ENCODE measurements at places on chromosomes 16 and 17.

DNA sequence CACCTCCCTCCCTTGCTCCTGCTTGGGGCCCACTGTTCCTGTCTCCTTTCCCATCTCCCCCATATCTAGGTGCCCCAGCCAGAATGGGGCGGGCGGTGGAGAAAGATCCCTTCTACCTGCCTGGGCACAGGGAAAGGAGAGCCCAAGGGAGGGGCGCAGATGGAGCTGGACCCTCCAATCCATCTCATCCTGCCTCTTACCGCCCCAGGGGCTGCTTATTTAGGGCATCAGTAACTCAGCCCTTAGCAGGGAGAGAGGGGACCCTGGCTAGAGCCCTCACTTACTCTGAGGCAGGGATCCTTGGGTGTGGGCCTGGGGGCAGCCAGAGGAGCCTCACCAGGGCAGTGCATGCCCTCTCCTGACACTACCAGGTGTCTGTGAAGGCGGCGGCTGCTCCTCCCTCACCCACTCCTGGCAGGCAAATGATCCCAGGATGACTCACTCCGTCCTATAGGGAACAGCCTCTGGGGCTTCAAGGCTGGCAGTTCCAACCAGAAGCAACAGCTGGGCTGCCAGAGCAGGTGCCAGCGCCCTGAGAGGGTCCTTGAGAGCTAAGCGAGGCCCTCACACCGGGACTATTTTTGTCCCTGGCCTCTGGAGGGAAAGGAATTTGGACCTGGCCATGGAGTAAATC, 16.3 kb upstream of the BCAR1 start:
- peak; percentile 96 for DNase-seq

DNA sequence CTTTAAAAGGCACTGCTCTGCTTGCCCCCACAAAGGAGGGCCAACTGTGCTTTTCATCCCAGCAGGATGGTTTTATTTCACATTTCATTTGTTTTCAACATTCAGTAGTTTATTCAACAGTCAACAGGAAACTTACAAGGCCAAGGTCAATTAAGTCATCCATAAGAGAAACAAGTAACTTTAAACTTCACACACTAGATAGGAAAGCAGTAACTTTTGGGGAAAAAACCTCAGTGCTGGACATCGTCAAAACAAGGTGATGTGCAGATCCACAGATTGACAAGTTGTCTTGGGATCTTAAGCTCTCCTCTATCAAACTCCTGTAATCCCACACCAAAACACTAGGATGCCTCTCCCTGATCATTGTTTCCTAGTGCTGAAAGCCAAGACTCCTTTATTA, 18.5 kb downstream of the NFE2L1 start:
- no peak for DNase-seq

- DNase-seq, result no peak
Measured at GRCh38 chr17:46009681-46010596, 10.9 kb downstream of the STH start.

GRCh38 chr17:76994237-76994637, 126.0 kb downstream of the MGAT5B start:
- DNase-seq, result peak; percentile 33

DNA sequence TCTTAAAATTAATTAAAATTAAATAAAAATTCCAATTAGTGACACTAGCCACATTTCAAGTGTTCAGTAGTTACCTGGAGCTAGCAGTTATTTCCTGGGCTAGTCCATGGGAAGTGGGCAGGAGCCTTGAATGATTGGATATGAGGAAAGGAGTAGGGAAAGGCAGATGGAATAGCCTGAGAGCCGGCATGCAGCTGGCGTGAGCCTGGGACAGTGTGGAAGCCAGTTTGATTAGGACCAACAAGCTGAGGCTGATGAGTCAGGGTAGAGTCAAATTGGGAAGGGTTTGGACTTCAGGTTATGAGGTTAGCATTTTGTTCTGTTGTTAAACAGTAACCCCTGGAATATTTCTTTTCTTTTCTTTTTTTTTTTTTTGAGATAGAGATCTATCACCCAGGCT, 15.3 kb upstream of the GNA13 start:
- DNase-seq, result no peak

GRCh38 chr16:76856112-76856511, 334.9 kb upstream of the MON1B start:
- no peak for DNase-seq

DNA sequence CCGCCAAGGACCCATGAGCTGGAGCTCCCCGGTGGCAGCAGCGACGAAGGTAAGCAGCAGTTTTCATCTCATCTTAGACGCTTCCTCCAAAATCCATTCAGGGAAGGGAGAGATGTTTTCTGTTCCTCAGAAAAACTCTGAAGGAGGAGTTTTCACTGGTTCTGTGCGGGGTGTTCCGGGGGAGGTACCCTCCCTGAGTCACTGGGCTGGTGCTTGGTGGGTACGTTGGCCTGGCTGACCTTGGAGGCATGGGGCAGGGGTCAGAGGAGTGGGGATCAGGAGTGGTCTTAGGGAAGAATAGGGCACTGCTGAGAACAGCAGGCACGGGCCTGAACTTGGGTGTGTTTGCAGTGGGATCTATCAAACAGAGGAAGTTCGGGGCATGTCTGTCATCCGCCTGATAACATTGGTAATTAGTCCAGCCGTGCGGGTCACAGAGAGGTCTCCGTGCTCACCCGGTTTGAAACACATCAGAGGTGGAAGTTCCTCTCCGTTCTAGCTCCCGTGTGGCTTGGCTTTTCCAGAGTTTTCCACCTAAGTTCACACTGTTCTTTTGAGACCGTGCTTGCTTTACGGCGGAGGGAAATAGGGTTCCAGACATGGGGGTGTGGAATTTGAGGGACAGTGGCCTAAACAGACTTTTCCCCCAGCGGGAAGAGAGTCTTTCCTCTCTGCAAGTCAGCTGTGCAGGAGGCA, 59.6 kb upstream of the CIBAR2 start:
- no peak for DNase-seq

All from SHP77 (cell line).